ENCODE measurements at places on chromosomes 7 and 10.
A peak's percentile ranks its signal among the peaks of the same experiment; 100 is the strongest.

DNA sequence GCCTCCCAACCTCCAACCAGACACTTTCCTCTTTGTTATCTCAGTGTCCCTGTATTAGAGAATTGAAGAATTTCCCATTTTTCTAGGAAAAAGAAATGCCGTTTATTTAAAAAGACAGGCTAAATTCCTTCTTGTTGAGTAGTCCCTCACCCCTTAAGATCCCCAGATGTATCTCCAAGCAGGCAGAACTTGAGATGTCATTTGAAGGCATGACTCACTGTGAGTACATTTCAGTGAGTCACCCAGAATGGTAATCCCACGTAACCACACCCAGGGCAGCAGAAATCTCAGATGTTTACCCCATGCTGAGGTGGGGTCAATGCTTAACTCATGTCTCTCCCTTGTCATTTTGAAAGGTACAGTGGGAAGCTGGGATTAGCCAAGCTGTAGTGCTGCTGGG is 4.4 kb downstream of the ZNF655 start:
- peak; percentile 99 for DNase-seq

- no peak for DNase-seq
These were observed 33.9 kb upstream of the GPAM start for GRCh38 chr10:112217386-112218035.

GRCh38 chr7:38545977-38546376 is 85.2 kb downstream of the AMPH start:
- DNase-seq, result no peak

GRCh38 chr7:29483219-29484104 is 80.2 kb upstream of the PRR15 start:
- no peak for DNase-seq

GRCh38 chr7:91089382-91089963 is 174.8 kb upstream of the FZD1 start:
- DNase-seq, result peak; percentile 52

DNA sequence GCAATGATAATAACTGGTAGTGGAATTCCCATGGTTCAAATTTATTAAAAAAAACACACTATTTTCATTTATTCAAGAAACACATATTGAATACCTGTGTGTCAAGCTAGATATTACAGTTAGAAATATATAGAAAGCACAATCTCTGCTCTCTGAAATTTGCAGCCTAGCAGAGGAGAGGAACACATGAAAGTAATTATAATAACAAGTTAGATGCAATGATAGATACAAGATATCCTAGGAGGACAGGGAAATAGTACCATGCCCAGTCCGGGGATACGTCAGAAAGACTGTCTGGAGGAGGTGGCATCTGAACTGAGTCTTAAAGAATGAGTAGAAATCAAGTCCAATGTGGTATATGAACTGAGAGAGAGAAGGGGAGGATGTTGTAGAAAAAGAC is 485.6 kb upstream of the C7orf33 start:
- DNase-seq, result no peak

DNA sequence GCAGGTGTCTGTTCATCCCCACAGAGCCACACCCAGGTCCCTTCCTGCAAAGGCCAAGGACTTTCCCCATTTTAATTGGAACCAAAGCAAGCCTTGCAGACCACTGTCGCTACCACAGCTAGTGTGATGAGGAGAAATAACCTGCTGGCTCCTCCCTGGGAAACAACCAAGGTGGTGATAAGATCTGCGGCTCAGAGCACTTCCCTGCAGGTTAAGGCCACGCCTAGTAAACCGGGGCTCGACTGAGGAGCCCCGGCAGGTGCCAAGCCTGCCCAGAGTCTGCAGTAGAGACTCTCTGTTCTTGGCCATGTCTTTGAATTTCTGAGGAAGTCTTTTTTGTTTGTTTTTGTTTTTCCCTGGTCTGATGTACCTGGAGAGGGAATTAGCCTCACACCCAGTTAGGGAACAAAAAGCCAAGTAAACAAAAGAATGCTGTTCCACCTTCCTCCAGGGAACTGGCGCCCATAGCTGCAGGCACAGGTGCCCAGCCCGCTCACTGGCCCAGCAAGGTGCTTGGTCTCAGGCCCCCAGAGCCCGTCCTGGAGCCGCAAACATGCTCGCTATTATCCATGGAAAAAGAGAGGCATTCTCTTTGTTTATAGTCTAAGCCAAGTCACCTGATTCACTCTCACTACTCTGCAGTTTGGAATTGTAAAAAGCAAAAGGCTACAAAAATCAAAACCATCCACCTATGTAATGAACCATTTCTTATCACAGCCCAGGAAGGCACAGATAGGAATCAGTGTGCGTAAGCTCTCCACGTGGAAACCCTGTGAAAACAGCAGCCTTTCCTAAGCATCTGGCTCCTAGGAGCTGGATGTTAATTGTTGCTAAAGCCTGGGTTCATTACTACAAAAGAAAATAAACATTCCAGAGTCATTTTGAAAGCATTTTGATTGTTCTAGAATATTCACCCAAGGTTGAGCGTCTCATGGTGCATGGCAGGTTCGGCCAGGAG is 2.7 kb downstream of the GPR146 start:
- no peak for DNase-seq

- peak; percentile 7 for DNase-seq
These were observed 34.6 kb upstream of the CROT start for GRCh38 chr7:87310790-87311419.

- DNase-seq, result peak; percentile 26
These were observed 548 bp downstream of the AGAP3 start for GRCh38 chr7:151086802-151087244.

DNA sequence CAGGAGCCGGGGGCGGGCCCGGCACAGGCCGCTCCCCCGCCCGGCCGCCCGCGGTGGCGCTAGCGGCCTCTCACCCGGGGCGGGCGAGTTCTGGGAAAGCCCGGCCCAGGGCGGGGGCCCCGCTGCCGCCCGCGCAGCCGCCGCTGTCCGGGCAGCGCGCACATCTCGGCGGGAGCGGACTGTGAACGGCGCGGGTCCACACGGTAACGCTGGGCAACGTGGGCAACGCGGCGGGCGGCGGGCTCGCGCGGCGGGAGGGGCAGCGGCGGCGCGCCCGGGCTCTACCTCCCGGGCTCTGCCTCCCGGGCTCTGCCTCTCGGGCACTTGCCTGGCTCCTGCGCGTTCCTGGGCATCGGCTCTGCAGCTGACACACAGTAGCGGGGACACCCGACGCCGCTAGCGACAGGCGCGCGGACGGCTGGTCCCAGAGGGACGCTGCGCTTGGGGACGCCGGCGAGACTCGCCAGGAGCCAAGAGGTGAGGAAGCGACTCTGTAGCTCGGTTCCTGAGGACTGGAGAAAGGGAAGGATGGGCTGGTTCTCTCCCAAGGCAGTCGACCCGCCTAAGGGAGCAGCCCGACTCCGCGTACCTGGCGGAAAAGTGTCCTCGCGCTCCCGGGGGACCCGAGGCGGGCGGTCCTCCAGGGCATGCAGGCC is at the start of gene PLCE1:
Gene PLCE1, plus strand, starts transcription at position 150 of the 656 bp plus-strand sequence. CDS start 37,116 bp downstream, outside the sequence.
- DNase-seq, result peak; percentile 15

DNA sequence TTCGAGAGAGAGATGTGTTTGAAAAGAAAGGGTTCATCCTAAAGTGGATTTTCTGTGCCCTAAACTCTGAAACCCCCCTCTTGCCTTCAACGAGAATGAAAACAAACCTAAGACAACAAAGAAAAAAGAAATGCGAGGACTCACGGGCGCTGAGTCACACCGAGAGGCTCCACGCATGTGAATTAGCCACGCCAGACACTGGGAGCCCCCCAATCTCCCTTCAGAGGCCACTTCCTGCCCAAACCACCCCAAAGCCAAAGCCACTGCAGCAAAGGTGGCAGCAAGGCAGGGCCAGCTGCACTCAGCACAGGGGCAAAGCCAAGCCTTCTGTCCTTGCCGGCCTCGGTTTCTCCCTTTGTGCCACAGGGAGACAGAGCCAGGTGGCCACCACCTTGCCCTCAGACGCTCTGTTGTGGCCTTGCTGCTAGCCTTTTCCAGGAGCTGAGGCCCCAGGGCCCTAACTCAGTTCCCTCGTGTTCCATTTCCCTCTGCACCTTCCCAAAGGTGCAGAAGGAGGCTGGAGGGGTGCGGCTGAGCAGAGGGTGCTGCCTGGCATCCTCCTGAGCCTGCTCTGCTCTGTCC is 93.3 kb downstream of the FAM53B start:
- no peak for DNase-seq

GRCh38 chr10:130546841-130547240 is 410.6 kb downstream of the GLRX3 start:
- DNase-seq, result no peak

- no peak for DNase-seq
These were observed 85.8 kb downstream of the GSAP start for GRCh38 chr7:77330169-77330882.

GRCh38 chr7:42189535-42189934 is 47.5 kb downstream of the GLI3 start:
- peak; percentile 62 for DNase-seq

DNA sequence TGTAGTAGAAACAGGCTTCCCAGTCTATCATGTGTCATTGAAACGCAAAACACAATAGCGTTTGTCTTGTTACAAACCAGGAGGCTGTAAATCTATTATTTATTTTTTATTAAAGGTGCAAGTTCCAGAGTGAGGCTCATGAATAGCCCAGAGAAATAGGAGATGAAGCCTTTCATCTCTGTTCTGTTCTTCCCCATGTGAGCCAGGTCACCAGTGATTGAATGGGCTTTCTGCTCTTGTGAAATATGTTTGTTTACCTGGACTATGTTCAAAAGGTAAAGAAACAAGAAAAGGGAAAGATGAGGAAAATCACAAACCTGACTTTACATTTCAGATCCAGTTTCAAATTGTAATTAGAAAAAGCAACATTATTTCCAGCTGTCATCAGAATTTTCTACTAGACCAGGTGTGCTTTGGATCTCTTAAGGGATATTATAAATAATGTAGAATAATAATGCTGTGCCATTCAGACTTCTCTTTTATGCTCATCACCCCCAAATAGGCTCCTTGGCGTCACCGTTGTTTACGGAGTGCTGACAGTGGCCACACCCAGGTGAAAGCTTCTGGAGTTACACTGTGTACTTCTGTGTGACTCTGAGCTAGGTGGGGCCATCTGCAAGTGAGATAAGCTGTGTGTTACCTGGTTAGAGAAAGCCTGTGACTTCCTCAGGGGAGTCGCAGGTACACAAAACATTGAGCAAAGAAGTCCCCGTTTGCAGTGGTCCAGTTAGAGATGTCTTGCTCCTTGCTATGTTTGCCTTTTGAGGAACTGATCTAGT is 274.9 kb downstream of the SDK1 start:
- no peak for DNase-seq

- no peak for DNase-seq
These were observed 527.6 kb downstream of the SORCS1 start for GRCh38 chr10:106636766-106637491.

DNA sequence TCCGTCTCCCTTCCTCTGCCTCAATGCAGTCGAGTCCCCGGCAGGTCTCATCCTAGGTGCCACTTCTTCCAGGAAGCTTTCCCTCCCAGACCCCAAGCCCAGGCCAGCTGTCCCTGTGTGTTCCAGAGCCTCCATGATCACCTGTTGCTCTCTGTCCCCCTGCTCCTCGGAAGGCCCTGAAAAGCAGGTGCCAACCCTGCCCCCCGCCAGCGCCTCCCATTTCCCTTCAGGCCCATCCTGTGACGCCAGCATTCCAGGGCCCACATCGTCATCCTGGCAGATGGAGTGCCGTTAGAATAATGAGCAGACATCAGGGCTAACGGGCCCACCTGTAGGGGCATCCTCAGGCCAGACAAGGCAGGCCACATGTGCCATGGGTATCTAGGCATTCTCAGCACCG is 253.0 kb upstream of the PPP2R2D start:
- no peak for DNase-seq

GRCh38 chr7:100352984-100353684 is 4.8 kb upstream of the PILRB start:
- no peak for DNase-seq

GRCh38 chr7:36287371-36288241 is 102.1 kb upstream of the ANLN start:
- DNase-seq, result no peak

GRCh38 chr7:151248346-151249033 is at the start of gene SMARCD3:
TSS of gene SMARCD3 (minus strand) at chr7:151248694. CDS start at chr7:151248562, 132 bp downstream.
- peak; percentile 64 for DNase-seq

GRCh38 chr10:78082636-78083035 is 49.0 kb downstream of the RPS24 start:
- DNase-seq, result no peak

DNA sequence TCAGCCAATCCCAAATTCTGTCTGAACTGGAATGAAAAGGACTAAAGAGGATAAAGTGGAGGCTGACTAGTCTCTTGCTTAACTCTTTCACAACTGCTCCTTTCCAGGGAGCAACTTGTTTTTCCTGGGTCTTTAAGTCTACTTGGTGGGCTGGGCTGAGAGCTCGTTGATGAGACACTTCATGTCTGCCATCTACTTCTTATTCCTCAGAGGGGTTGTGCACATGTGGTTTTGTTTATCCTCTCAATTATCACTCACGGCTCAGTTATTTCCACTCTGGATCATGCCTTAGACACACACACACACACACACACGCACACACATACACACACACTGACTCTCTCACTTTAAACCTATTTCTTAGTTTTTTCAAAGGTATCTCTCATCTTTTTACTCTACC is 298.6 kb upstream of the MTPN start:
- peak; percentile 32 for DNase-seq

GRCh38 chr7:127769137-127769536 is 117.1 kb downstream of the SND1 start:
- DNase-seq, result no peak

DNA sequence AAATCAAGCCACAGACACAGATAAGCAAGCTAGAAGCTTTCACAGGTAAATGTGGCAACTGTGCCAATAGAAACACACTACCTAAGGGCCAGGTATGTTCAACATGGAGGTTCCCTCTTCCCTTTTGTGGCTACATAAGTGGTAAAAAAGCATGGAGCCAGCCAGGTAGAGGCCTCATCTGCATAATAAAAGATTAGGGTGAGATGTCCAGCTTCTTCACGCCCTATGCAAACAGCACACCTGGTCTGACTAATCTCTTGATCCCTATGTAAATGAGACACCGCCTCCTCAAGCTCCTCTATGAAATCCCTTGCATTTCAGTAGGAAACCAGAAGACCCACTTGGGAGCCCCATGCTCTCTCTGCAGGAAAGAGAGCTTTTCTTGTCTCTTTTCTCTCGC is 282.2 kb downstream of the NEBL start:
- no peak for DNase-seq

- peak; percentile 59 for DNase-seq
These were observed 154.5 kb downstream of the SGMS1 start for GRCh38 chr10:50469288-50469687.

GRCh38 chr10:49237985-49238384 is 49.8 kb upstream of the TMEM273 start:
- DNase-seq, result no peak

- DNase-seq, result no peak
These were observed 89.8 kb downstream of the PCLO start for GRCh38 chr7:83072576-83073517.

DNA sequence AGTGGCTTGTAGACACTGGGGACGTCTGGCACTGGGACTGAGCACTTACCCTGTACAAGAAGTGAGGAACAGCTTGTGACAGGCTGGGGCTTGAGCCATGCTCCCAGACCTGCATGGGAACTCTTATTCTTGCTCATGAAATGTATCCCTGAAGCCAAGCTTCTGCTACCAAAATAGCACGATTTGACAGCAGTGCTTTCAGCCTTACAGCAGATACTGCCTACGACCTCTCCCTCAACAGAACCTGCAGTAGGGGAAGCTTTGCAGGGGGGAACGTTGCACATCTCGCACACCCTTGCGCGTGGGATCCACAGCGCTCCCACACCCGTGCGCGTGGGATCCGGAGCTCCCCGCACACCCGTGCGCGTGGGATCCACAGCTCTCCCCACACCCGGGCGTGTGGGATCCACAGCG is 88.0 kb downstream of the CREM start:
- DNase-seq, result no peak

All from fibroblast of upper back skin (primary cell).